ENCODE measurements at places on chromosomes 3 and 15.

DNA sequence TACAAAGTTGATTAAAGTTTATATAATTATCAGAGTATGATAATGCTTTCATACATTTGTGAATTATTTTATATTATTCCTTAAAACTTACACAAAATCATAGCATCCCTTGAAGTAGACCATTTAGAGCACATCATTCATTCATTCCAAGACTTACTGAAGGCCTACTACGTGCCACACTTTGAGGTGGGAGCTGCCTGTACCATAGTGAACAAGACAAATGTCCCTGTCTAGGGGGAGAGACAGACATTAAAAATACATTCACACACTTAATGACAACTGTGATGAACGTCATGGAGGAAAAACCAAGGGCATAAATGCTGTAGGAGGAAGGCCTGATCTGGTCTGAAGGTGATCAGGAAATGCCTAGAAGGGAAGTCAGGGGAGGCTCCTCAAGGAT lies 12.1 kb downstream of the MCCC1 start:
- no peak for DNase-seq

DNA sequence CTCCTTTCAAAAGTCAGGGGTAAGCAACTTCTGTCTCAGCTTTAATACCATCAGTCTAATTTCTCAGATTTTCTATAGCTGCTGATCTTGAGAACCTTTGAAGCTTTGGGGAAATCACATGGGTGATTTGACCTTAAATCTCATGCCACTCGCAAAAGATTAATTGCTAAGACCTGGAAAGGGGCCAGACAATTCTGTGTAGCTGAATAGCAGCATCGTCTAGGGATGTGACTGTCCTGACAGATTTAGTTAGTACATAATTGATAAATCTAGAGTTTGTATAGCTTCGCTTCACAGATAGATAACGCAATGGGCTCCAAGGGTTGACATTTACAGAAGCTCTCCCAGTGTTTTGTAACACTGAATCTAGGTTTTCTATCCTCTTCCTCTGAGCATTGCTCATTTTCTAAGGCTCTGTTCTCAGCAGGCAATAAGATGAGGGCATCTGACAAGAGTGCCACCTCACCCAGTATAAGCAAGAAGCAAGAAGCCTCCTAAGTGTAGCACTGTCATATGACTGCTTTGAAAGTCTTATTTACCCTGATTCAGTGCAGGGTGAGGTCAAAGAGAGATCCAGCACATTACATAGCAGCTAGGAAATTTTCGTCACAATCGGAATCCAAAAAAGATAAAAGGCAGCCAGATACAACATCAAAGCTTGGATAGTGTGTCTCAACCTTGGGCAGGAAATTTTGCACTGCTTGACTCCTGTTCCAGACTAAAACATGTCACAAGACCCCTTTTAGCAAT lies 47.7 kb upstream of the DUT start:
- DNase-seq, result no peak

GRCh38 chr3:47669026-47669749 lies 90.5 kb upstream of the CSPG5 start:
- DNase-seq, result no peak

GRCh38 chr3:14402304-14402811 lies at the start of gene SLC6A6:
TSS of gene SLC6A6 (plus strand) at chr3:14402606. CDS start at chr3:14443635, 41,029 bp downstream.
- DNase-seq, result peak; percentile 70

GRCh38 chr15:48703544-48703943 lies 58.0 kb upstream of the FBN1 start:
- no peak for DNase-seq

DNA sequence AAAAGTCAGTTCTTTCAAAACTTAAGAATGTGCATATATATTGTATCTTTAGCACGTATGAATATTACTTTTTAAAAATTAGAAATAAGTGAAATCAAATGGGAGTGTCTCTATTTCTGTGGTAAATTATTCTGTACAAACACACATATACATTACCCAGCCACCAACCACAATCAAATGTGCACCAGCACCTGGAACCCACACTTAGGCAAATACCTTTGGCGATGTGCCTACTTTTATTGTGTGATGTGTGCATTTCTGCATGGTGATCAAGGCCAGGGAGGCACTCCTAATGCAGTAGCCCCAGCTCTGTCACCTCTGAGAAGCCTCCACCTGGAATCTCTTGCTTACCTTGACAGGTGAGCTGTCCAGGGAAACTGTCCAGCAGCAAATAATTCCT lies 76.9 kb downstream of the PIK3R4 start:
- no peak for DNase-seq

DNA sequence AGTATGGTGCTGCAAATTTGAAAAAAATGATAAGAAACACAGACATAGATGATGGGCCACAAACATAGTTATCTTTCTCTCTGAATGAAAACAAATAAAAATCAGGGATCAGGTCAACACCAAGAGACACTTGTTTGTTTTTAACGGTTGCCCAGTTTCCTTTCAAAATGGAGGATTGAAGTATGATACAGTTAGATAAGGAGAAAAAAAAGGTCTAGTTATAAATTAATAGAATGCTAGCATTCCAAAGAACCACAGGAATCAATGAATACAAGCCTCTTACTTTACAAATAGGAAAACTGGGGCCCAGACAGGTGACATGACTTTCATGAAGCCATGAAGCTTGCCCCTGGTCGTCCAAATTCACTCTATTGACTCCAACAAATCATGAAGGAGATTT lies 305.1 kb downstream of the ZNF621 start:
- DNase-seq, result no peak

DNA sequence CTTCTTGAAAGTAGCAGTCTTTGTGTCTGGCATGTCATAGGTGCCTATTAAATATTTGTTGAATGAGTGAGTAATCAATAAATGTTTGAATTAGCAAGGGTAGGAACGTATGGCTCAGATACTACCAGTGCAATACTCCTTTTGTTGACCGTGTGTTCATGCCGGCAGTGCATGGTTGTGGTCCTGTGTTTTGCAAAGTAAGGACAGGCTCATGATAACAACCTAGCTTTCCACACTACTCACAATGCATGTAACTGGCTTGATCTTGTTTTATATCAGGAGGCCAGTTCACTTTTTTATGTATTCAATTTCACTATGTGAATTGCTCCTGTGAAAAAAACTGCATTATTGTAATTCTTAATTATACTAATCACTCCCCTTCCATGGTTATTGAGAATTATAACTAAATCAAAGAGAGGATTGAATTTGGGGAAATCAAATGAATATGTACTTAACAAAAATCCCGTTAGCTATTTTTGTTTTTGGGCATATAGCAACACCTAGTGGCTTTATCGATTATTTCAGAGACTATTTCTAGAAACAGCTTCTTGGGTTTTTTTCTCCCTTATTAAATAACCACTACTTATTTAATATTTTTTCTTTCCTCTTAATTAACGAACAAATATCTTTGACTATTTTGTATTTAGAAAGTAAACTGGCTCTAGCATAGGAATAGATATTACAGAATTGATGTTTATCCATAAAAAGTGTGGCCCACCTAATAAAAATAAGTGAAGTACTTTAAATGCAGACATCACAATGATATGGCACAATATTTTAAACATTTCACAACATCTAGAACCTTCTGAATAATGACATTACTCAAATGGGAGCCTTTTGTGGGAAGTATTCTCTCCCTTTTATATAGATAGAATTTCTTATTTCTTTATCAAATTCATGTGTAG lies 218.5 kb downstream of the BBX start:
- DNase-seq, result no peak

GRCh38 chr15:55774113-55774970 lies 31.4 kb upstream of the PRTG start:
- DNase-seq, result no peak

GRCh38 chr3:149767720-149768119 lies 15.4 kb upstream of the COMMD2 start:
- DNase-seq, result peak; percentile 70

- DNase-seq, result no peak
Observed at GRCh38 chr15:100897221-100898151, 17.9 kb downstream of the ALDH1A3 start.

DNA sequence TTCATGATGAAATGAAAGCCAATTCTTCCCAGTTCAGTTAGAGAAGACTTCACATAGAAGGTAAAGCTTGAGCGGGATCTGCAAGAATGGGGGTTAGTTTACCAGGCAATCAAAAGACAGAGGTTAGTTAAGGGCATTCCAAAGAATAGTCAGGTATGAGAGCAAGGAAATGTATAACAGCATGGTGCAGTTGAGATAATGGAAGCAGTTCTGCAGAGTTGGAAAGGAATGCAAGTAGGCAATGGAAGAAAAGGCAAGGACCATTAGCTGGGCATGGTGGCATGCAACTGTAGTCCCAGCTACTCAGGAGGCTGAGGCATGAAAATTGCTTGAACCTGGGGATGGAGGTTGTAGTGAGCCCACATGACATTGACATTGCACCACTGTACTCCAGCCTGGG lies 55.0 kb downstream of the LSAMP start:
- DNase-seq, result no peak

GRCh38 chr3:12041446-12042041 lies 37.4 kb downstream of the SYN2 start:
- no peak for DNase-seq

- DNase-seq, result no peak
Observed at GRCh38 chr3:43379343-43379742, 93.0 kb downstream of the SNRK start.

- no peak for DNase-seq
Observed at GRCh38 chr3:77726517-77726916, 686.6 kb downstream of the ROBO2 start.
